ENCODE measurements at places on chromosomes 11 and 22.

- DNase-seq = no peak
Measured at GRCh38 chr22:49966774-49967705, 6.5 kb downstream of the PIM3 start.

- DNase-seq = no peak
Measured at GRCh38 chr11:11970556-11970955, 37.9 kb downstream of the DKK3 start.

DNA sequence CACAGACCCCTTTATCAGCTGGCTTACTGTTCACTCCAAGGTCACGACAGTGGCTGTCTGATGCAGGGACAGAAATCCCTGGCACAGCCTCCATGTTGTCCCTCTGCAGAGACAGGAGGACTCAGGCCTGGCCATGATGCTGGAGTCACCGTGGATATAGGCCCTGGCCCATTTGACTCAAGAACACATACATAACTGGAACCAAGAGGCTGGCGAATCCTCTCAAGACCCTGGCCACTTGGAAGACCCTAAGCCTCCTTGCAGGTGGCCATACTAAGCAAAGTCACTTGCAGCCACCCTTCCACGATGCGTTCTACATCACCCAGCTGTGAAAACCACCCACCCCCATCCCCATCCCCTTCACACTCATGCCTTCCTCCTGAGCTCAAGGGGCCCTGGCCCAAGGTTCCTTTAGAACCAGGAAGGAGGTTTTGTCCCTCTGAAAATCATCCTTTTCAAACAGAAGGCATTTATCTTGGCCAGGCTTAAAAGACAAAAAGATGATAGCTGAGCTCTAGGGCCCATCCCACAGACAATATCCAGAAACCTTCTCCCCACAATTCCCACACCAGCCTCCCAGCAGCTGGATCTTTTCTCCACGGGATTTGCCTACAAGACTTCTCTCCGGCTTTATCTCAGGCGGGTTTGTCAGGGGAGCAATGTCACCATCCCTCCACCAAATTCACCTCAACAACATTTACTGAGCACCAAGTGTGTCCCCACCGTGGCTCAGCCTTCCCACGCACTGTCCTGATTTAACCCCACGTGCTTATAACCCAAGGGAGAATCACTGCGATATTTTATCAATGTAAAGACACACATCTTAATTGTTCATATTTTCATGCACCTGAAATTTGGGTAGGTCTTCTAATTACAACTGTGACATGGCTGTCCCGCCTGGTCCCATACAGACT lies 123.4 kb upstream of the SERPIND1 start:
- DNase-seq = no peak

- DNase-seq = no peak
Measured at GRCh38 chr22:33544707-33545106, 375.6 kb downstream of the LARGE1 start.

- no peak for DNase-seq
Measured at GRCh38 chr11:10436224-10436623, 18.8 kb upstream of the AMPD3 start.

GRCh38 chr11:83480251-83480650 lies 194.1 kb upstream of the CCDC90B start:
- DNase-seq = no peak

DNA sequence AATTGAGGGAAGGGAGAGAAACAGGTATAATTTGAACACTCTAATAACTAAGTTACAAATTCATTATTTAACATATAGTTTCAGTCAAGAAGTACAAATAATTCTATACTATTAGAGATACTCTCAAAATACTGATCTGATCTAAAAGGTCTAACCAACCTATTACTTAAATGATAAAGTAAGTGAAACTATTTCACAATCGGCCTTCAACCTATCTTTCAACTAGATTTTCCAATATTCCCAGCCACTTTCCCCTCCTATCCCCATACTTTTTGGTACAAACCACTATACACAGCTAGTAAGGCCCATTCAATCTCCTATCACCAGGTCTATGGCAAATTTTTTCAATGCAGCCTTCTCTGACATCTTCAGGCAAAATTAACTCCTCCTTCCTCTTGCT lies 106.7 kb downstream of the SIK3 start:
- DNase-seq = no peak

DNA sequence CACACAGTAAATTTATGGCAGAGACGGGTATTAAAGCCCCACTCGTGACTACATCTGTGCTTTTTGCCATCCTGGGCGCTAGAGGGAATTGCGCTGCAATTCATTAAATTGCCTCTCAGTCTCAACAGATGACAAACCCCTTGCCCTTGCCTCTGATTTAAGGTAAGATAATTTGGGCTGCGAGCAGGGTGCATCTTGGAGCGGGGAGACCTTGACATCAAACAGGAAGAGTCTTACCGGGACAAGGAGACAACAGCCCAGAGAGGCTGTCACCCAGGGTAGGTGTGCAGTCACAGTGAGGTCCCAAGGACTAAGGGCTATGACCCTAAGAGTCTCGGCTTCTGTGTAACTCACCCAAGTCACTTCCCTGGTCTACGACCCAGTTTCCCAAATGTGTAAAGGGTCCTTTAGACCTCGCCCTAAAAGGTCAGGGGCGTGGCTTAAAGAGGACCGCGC lies 449 bp upstream of the TOM1 start:
- no peak for DNase-seq

DNA sequence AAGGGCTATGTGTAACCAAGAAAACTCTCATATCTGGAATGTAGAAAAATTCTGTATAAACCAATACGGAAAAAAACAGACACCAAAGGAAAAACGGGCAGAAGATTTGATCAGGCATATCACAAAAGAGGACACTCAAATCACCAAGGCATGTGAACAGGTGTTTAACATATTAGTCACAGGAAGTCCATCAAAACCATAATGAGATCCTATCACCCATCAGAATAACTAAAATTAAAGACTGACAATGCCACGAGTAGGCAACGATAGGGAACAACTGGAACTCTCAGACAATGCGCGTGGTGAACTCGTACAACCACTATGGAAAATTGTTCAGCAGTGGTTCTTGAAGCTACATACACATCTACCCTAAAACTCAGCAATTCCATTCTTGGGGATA lies 94.5 kb downstream of the MICAL3 start:
- no peak for DNase-seq

DNA sequence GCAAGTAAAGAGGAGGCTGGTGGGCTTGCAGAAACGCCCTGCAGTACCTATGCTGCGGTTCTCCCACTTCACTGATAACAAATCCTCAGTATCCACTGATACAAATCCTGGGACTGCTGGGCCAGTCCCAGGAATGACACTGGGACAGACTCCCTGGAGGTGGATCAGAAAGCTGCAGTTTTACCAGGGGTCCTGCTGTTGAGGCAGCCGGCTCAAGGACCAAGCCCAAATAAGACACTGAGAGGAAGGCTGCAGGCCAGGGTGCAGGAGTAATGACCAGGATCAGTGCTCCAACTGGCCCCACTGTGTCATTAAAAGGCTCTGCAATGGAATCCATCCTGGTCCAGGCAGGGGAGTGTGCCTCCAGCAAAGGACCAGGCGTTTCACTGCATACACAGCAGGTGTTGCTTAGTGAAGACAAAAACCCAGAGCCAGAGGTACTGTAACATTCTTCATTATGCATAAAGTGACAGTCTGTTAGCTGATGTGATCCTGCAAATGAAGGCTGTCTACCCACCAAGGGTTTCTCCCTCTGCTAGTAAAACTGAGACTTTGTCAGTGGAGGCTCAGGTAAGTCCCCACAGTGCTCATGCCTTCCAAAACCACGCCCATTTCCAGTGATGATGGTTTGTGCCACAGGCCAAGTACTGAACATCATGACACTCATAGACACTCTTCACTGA lies 1.4 kb upstream of the C22orf39 start:
- no peak for DNase-seq

DNA sequence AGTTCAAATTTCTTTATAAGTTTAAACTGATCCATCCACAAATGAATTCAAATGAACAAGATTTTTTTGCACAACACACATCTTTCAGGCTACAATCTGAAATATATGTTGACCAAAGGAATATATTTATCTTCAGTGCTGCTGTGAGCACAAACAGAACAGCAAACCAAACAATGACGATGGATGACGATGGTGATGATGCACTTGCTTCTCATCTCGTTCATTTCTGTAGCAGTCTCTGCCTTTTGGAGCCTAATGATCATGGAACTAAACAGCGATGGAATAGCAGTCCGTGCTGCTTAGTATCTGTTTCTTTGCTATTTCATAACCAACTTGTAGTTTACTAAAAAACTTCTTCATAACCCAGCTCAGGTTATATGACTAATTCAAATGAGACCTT lies 220.7 kb upstream of the BLID start:
- DNase-seq = no peak

DNA sequence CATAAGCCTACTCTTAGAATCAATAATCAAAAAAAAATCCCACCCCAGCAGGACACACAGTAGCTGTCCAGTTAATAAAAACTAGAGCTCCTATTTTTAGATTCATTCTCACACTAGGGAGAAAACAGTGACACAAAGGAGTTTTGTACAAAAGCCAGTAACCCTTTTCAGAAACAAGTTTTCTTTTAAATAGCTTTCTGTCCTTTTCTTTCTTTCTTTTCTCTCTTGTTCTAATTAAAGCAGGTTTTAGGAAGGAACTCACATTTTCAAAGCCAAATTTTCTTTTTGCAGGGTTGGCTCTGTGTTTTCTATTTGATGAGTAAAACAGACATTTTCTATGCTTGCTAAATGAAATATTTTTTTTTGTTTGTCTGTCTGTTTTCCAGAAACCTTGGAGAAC lies 1390.7 kb downstream of the FAM181B start:
- DNase-seq = peak; percentile 57

GRCh38 chr11:126930091-126930841 lies 70.3 kb downstream of the KIRREL3 start:
- DNase-seq = peak; percentile 54

DNA sequence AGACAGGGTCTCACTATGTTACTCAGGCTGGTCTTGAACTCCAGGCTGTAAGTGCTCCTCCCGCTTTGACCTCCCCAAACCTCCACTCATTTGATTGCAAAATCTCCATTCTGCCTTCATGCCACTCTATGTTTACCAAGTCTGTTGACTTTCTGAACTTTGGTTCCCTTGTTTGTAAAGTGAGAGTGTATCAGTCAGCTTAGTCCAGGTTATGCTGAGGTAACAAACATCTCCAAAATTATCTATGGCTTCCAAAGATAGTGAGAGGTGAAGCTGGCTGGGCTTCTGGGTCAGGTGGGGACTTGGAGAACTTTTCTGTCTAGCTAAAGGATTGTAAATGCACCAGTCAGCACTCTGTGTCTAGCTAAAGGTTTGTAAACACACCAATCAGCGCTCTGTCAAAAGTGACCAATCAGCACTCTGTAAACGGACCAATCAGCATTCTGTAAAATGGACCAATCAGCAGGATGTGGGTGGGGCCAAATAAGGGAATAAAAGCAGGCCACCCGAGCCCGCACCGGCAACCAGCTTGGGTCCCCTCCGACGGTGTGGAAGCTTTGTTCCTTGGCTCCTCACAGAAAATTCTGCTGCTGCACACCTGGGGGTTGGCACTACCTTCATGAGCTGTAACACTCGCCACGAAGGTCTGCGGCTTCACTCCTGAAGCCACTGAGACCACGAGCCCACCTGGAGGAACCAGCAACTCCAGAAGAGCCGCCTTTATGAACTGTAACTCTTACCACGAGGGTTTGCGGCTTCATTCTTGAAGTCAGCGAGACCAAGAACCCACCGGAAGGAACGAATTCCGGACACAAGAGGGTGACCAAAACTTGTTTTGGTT lies 109.3 kb downstream of the MIAT start:
- no peak for DNase-seq

GRCh38 chr11:105110688-105111030 lies 28.9 kb downstream of the CARD18 start:
- DNase-seq = no peak

- DNase-seq = no peak
Measured at GRCh38 chr11:90220391-90220790, 2.5 kb downstream of the CHORDC1 start.

DNA sequence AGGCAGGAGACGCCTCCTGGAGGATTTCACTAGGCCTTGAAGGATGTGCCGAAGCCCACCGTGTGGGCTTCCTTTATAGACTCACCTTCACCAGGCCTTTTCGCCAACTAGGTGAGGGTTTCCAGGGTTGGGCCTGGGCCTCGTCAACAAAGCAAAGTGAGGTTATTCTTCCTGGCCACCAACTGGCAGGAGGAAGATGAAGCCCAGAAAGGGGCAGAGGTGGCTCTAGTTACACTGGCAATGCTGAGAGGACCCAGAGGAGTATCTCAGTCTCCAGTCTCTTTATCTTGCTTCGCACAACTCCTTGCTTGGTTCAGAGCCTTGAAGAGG lies 404 bp upstream of the RELT start:
- no peak for DNase-seq

DNA sequence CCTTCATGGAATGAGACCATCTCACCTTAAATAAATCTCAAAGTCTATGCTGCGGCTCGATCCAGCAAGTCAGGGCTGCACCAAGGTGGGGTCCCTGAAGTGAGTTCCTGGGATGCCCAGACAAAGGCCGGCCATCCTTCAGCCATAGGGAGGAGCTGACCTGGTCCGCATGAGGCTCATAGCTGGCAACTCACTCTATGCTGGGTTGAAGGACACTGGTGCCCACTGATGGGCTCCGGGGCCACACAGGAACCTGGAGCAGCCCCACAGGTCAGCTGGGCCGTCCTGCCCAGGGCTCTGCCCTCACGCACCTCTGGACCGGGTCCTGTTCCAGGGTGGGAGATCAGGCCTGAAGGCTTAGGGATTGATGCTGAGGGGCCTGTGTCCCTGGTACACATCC lies 1339.3 kb downstream of the TBC1D22A start:
- no peak for DNase-seq

DNA sequence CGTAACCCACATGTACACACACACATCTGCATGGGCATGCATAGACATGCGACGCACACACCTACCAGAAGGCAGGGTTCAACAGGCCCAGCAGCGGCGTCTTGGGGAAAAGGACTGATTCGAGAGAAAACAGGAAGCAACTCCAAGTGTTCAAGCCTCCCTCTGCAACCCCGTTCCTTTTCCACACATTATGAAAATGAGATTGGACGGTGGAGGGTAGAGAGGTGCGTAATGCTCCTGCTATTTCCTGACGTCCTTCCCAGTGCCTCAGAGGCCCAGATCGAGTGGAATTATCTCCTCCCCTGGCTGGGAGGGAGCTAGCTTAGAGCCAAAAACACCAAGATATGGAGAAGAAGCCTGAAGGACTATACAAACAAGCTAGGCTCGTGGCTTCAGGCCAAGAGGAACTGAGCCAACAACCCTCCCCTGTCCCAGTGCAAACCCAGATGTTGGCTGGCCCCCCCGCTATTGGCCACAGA lies 289.2 kb downstream of the MN1 start:
- no peak for DNase-seq

GRCh38 chr22:17471886-17472535 lies 91.3 kb upstream of the SLC25A18 start:
- DNase-seq = peak; percentile 42

- peak; percentile 52 for DNase-seq
Measured at GRCh38 chr22:38802671-38803121, 8.8 kb upstream of the DNAL4 start.
